ENCODE measurements at places on chromosomes 3 and 15.

DNA sequence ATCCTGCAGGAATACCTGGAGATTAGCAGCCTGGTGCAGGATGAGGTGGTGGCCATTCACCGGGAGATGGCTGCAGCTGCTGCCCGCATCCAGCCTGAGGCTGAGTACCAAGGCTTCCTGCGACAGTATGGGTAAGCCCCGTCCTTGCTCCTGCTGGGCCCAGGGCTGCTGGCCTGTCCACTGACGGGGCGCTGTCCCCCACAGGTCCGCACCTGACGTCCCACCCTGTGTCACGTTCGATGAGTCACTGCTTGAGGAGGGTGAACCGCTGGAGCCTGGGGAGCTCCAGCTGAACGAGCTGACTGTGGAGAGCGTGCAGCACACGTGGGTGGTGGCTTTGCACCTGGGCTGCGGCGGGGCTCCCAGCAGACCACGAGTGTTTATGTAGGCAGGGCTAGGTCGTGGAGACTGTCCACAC lies 5.0 kb downstream of the FES start:
- no peak for DNase-seq

DNA sequence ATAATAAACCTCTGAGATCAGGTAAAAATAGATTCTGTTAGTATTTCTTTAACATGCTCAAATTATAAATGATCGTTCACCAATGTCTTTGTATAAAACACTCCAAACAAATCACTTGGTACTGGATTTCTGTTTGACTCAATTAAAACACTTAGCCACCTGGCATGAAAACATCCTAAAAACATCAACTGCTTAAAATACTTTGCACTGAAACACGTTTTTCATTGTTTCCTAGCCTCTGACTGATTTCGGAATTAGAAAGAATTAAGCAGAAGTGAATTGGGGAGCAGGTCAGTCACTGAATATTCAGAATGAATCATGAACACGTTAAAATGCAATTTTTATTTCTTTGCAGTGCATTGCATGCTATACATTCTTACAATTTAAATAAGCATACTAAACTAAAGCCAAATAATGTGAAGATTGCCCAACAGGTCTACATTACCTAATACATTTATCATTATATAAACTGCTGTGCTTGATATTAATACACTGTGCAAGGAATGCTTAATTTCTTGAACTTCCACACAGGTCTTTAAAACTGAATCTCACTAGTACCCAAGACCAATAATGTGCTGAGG lies 1.6 kb downstream of the THRB start:
- DNase-seq: no peak

DNA sequence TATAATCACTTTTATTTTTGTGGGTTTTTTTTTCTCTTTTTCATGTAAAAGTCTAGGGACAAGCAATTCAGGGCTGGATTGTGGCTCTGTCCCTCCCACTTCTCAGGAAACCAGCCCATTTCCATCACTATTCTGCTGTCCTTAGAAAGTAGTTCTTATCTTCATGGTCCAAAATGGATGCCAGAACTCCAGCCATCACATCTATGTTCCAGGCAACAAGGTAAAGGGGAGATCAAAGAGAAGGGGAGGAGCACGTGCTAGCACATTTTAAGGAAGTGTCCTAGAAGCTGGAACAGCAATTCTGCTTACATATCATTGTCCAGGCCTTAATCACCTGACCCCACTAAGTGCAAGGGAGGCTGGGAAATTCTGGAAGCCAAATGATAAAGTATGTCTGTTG lies 181.1 kb upstream of the C2CD4B start:
- no peak for DNase-seq

DNA sequence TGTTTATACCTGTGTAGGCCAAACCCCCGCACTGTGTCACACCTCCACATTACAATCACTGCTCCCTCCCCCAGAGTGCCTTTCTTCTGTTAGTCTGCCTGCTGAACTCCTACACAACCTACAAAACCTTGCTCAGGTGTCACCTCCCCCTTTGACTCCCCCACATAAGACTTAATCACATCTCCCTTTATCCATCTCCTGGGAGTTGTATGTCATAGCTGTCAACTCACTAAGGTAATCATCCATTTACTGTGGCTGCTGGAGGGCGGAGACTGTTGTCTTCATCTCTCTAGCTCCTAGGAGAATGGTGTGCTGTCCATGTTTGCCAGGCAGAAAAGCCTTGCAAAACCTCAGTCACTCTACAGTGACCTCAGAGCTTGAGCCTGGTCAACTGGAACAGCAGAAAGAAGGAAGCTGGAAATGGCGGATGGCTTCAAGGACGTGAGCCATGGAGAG lies 43.8 kb downstream of the ZNF710 start:
- no peak for DNase-seq

GRCh38 chr3:139264375-139264774 lies 79.4 kb upstream of the MRPS22 start:
- no peak for DNase-seq

GRCh38 chr3:149442851-149443544 lies 31.5 kb upstream of the TM4SF4 start:
- DNase-seq: no peak

DNA sequence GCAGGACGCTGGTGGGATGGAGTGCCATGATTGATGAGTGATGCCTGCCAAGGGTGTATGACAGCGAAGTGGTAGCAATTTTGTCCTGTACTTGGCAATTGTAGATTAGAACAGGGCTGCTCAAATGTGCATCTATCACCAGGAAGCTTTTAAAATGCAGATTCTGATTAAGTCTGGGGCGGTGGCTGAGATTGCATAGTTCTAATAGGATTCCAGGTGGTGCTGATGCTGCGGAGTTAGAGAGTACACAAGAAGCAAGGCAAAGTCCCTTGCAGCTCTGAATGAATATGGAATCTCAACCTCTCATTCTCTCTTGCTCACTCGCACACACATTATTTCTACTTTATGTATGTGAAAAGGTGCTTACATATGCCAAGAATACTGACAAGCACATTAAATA lies 670.4 kb downstream of the FHIT start:
- DNase-seq: no peak

- no peak for DNase-seq
Observed at GRCh38 chr3:152173627-152174026, 95.1 kb upstream of the MBNL1 start.

GRCh38 chr15:48400086-48400485 lies 68.9 kb downstream of the DUT start:
- no peak for DNase-seq

DNA sequence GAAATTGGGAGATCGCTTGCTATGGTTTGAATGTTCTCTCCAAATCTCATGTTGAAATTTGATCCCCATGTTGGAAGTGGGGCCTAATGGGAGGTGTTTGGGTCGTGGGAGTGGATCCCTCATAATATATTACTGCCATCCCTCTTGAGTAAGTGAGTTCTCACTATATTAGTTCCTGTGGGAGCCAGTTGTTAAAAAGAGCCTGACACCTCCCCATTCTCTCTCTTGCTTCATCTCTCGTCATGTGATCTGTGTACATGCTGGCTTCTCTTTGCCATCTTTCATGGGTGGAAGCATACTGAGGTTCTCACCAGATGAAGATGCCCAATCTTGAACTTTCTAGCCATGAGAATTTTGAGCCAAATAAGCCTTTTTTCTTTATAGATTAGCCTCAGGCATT lies 43.0 kb upstream of the IL20RB start:
- DNase-seq: no peak

DNA sequence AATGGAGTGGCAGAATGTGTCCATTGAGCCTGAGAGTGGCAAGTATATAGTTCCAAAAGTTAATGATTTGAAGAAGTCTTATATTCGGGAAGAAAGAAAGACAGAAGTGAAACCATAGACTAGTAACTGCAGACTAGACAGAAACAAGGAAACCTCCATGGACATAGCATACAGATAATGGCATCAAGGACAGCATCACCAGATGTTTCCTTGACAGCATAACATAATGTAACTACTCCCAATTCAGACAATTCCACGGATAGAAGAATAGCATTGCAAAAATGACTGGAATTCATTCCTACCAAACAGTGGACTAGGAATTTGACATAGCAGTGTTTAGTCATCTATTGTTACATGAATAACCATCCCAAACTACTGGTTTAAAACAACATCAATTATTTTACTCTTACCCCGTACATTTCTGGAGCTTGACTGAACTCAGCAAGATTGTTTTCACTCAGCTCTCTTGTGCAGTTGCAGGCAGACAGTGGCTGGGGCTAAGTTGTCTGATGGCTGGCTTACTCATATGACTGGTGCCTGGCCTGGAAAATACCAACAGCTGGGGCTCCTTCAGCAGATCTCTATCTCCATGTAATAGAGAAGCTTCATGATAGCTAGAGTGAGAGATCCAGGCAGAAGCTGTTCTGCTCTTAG lies 109.7 kb upstream of the GADL1 start:
- no peak for DNase-seq

DNA sequence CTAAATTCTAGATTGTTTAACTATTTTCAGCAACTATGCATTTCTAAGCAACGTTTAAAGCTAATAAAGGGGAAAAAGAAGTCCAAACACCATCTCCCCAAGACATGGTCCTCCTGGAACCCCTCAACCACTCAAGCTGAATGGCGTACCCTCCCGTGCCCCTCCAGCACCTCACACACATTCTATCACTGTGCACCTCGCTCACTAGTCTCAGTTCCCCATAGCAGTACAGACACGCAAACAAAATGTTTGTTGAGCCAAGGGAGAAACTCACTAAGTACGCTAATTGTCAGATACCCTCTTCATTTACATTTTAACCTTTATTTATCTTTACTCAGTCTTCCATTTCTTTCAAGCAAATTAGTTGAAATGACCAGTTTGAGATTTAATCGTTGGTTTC lies 48.8 kb downstream of the ACAP2 start:
- DNase-seq: no peak

DNA sequence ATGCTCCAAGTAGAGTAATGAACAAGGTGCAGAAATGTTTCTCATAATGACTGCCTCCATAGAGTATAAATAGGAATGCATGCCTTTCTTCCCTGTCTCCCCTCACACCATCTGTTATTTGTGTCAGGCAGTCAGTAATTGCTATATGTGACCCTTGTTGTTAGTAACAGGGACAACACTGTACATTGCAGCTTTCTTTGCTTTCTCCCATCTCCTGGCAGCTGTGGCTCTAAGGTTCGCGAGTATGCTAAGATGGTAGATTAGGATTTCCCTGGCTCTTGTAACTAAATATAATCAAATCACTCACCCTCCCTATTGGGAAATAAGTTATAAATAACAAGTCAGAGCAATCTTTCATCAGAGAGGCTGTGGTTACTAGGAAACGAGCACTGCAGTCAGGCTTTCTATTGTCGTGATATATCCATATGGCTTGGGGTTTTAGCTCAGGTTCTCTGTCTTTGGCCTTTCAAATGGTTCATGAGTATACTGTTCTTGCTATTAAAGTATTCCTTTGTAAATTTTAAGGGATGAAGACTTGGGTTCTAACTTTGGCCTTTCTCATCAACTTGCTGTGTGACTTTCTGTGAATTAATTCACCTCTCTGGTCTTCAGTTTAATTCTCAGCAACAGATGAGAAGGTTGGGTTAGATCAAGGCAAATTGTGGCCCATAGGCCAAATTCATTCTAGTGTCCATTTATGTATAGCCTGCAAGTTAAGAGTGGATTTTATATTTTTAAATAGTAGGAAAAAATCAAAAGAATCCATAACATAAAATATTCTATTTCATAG lies 8.1 kb upstream of the MINDY4B start:
- DNase-seq: no peak

- no peak for DNase-seq
Observed at GRCh38 chr15:63030101-63030551, 12.4 kb upstream of the TPM1 start.

GRCh38 chr3:14640157-14640562 lies 11.4 kb upstream of the CCDC174 start:
- no peak for DNase-seq

DNA sequence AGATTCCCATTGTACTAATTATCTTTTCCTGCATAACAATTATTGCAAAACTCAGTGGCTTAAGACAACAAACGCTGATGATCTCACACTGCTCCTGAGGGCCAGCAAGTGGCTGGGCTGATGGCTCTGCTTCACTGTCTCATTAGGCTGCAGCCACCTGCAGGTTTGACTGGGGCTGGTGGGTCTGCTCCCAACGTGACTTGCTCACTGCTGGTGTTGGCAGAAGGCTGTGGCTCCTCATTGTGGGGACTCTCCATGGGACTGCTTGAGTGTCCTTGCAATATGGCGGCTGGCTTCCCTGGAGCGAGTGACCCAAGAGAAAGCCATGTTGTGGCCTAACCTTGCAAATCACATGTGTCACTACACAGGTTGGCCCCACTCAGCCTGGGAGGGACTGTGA lies 71.1 kb downstream of the PLXNA1 start:
- no peak for DNase-seq

GRCh38 chr3:85394424-85394823 lies 435.6 kb downstream of the CADM2 start:
- no peak for DNase-seq

GRCh38 chr3:141930801-141931200 lies 54.4 kb downstream of the ATP1B3 start:
- DNase-seq: no peak

DNA sequence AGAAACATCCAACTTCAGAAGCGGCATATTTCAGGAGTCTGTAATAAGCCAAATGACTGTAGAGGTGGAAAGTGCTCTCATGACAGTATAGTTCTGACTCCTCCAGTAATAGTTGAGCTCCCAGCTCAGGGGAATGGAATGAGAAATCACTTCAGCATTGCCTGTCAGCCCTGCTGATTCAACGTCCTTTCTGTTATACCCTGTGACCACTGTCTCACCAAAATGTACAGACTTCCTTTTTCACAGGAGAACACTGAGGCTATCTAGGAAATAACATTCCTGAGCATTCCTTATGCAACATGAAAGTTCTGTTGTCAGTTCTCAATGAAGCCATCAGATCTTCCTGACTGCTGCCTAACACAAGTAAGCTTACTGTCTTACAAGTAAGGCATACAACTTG lies 284.5 kb upstream of the MME start:
- DNase-seq: no peak

GRCh38 chr3:169674090-169674489 lies 10.6 kb upstream of the MECOM start:
- no peak for DNase-seq

DNA sequence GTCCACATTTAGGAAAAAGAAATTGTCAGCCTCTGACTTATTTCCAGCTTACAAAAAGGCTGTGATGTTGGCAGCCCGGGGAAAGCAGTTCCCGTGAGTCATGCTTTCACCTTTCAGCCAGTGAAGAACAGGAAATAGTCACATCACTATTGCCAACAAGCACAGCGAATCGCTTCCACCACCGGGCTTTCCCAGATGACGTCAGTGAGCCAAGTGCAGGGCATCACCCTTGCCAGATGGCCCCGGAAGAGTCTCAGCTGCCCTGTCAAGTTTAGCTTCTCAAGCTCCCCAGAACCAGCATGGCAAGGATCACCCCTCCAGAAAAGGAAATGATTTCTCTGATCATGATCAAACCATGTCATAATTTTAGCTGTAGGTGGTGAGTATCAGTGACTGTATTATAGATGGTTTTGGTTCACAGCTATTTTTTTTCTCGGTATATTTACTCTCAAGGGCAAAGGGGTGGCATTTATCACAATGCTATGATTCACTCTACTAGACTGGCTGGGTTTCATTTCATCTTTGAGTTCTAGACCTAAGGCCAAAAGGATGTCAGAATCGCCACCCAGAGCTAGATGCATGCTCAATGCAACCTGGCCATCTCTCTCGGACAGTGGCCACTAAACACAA lies 32.9 kb downstream of the B3GNT5 start:
- peak; percentile 85 for DNase-seq
